HEK293T (cell line): ENCODE measurements at places on chromosomes 1 and 21.

- no peak for DNase-seq
Observed at GRCh38 chr1:152143150-152143887, 15.7 kb downstream of the RPTN start.

DNA sequence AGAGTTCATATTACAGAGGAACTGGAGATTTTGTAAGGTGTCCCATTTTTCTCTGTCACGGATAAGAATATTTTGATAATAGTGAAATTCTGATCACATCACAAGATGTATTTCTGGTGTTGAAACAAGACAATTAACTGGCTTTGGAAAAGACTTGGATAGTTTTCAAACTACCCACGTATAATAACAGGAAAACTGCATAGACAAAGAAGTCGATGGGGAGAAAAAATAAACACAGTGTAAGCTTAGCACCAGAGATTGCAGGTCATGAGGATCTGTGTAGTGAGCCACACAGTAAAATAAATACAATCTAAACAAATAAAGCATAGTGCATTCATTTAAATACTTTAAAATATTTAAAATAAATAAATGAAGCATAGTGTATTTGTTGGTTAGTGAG, 452.3 kb upstream of the ADAMTS5 start:
- no peak for DNase-seq

DNA sequence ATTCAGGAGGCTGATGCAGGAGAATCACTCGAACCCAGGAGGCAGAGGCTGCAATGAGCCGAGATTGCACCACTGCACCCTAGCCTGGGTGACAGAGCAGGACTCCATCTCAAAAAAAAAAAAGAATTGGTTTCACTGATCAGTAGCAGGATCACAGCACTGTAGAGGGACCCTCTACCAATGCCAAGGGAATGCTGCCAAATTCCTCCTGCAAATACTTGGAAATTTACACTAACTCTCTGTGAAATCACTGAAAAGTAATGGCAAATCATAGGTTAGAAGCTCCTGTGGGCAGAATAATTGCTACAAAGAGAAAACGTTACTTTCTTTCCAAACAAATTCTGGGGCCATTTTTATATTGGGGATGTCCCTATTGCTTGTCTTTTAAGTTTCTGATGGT, 6.7 kb upstream of the GPR25 start:
- no peak for DNase-seq

- no peak for DNase-seq
Observed at GRCh38 chr1:6329851-6330250, 63.7 kb downstream of the ACOT7 start.

DNA sequence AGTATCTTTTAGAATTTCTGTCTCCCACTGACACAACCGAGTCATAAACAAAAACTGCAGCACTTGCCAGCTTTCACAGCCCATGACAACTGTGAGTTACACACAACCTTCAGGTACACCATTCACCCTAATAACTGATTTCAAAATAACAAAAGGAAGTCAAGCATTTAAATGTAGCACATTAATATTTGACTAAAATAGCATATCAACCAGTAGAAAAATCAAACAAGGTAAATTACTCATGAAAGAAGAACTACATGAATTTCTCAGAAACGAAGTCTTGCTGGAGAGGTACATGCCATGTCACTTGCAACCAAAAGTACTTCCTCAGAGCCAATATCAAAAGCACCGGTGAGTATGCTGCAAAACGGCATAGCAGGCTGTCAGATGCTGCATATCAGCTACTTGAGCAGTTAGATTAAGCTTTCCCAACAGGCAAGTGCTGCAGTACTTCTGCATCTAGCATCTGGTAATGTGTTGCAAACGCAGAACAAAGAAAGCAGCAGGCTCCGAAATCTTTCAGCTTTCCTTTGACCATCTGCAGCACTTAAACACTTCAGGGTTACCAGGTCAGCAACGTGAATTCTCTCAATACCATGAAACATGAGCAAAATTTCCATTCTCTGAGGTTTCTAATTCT, 223.2 kb downstream of the SMYD3 start:
- DNase-seq = no peak

- DNase-seq = no peak
Observed at GRCh38 chr1:243686159-243686558, 163.9 kb downstream of the AKT3 start.

DNA sequence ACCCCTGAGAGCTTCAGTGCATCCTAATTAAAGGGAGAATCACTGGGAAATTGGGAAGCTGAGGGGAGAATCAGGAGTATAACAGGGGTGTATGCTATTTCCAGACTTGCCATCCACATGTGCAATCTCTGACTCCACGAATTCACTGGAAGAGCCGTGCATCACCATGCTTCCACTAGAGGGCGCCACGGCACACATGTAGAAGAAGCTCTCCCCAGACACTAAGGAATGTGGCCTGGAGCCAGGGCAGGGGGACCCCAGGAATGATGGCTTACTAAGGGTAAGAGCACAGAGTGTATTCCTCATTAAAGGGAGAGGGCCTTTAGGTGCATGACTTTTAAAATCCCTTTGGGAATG, 81.5 kb downstream of the ABCA4 start:
- DNase-seq = peak; percentile 86

GRCh38 chr21:43294194-43294902, 125.5 kb downstream of the CRYAA start:
- no peak for DNase-seq

DNA sequence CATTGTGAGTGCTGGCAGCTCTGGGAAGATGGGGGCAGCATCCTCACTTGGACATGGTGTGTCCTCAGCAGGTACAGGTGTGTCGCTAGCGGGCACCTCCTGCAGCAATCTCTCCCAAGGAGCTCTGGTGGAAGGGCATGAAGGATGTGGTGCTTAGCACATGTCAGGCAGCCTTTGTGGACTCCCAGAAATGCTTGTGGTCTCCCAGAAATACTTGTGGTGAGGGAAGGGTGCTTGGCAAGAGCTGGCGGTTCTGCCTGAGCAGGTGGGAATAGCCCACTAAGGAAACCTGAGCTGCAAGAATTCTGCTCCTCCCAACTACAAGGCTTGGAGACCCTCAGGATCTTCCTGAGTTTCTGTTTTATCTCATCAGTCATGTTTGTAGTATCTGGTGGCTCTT, 371.6 kb downstream of the PRDM2 start:
- no peak for DNase-seq

- no peak for DNase-seq
Observed at GRCh38 chr1:234103198-234103597, 198.7 kb downstream of the SLC35F3 start.

- DNase-seq = no peak
Observed at GRCh38 chr21:38810034-38810825, 4.5 kb downstream of the ETS2 start.

GRCh38 chr1:51520700-51521248, 1.7 kb upstream of the EPS15 start:
- no peak for DNase-seq

DNA sequence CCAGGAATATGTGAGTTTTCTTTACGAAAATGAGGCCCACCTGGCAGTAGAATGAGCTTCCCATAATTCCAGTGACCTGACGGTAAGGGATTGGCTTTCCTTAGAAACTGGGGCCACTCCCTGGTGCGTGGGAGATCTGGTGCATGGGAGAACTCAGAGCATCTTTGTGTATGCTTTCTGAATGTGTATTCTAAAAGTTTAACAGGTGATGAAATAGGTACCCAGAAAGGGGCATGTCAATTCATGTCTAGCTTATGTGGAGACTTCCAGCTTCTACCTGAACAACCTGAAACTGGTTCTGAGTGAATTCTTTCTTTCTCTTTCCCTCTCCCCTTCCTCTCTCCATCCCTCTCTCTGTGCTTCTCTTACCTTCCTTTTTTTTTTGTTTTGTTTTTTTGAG, 15.2 kb upstream of the FCRLA start:
- DNase-seq = no peak

DNA sequence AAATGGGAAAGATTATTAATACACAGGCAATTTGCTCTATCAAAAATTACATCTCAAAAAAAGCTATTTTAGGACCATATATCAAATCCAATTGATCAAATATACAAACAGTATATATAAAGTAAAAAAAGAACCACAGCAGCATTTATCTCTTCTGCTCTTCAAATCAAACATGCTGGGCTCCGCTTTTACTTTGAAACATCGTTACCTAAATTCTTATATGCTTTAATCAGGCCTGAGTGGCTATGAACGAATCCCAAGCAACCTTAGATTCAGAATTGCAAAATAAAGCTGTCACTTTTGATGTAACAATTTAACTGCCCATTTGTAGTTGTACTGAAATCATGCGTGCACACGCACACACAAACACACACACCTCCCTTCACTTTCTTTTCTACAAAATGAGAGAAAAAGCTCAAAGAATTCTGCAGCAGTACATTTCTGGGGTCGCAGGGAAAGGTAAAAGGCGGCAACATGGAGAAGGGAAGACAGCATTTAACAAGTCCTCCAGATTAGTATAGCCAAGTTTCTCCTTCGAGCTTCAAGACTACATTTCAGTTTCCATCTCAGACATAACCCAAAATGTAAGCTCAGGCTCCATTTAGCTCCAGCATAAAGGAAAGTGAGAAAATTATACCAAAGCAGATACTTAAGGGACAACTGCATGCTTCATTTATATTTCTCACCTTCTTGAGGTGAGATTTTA, 92.2 kb upstream of the TTC39A start:
- DNase-seq = no peak

GRCh38 chr1:9824702-9825089, 931 bp upstream of the CLSTN1 start:
- DNase-seq = no peak

DNA sequence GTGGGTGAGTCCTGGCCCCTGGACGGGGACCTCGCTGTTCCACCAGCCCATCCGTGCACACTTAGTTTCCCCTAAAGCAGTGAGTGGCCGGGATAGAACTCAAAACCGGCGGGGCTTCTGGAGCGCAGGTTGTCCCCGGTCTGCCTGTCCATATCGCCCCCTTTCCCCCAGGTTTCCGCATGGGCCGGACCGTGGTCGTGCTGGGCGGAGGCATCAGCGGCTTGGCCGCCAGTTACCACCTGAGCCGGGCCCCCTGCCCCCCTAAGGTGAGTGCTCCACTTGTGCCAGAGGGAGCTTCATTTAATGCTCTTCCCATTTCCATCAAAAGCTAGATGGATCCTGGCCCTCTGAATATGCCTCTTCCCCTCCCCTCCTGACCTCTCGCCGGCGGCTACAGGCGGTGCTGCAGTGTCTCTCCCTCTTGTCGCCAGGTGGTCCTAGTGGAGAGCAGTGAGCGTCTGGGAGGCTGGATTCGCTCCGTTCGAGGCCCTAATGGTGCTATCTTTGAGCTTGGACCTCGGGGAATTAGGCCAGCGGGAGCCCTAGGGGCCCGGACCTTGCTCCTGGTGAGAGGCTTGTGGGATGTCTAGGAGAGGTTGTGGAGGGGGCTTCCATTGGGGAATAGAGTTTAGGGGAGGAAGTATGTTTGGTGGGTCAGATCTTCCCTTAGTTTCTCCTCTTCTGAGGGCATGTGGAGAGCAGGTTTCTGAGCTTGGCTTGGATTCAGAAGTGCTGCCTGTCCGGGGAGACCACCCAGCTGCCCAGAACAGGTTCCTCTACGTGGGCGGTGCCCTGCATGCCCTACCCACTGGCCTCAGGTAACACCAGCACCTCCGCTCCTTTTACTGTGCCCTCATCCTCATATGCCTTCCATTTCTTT, 683 bp downstream of the PPOX start:
- peak; percentile 45 for DNase-seq
